Upper lobe of left lung (tissue), 6 donors: ENCODE measurements at places on chromosomes 12 and 14. TPM values are rescaled to one million over a fixed set of nuclear protein-coding genes. Genes with fewer than 3 reads are reported as not detected.

Gene TMEM179
- not detected for total RNA-seq

Gene CISTR
- total RNA-seq = not detected

Gene PIWIL1
- total RNA-seq = not detected

Gene APEX1
- total RNA-seq = 96.9 TPM
